ENCODE measurements at places on chromosomes 7 and 10.

GRCh38 chr10:60426425-60426824 lies 36.8 kb upstream of the ANK3 start:
- H3K27ac ChIP-seq, result peak overlapping the region; percentile 75
- no peak overlapping the region for H3K4me3 ChIP-seq
- peaks cover 3% of the 10 kb centered on the region for H3K36me3 ChIP-seq
- no peak for DNase-seq
- H3K4me1 ChIP-seq, result peaks cover 57% of the 10 kb centered on the region

DNA sequence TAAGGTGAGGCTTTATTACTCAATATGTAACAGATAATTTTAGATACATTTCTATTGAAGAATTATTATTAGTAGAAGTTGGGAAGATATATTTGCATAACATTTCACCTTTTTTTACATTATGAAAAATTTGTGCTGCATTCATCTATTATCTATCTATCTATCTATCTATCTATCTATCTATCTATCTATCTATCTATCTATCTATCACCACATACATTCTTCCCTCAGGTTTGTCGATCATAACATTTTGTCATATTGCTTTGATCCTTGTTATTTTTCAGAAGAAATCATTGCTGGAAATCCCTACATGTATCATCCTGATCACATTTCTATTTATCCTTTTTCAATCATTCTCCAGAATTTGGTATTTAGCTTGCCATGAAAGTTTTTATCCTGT lies 49.3 kb upstream of the CALCR start:
- H3K4me1 ChIP-seq, result peaks cover 2% of the 10 kb centered on the region
- H3K27me3 ChIP-seq, result peaks cover 36% of the 10 kb centered on the region
- H3K4me3 ChIP-seq, result no peak overlapping the region
- H3K27ac ChIP-seq, result no peak overlapping the region

DNA sequence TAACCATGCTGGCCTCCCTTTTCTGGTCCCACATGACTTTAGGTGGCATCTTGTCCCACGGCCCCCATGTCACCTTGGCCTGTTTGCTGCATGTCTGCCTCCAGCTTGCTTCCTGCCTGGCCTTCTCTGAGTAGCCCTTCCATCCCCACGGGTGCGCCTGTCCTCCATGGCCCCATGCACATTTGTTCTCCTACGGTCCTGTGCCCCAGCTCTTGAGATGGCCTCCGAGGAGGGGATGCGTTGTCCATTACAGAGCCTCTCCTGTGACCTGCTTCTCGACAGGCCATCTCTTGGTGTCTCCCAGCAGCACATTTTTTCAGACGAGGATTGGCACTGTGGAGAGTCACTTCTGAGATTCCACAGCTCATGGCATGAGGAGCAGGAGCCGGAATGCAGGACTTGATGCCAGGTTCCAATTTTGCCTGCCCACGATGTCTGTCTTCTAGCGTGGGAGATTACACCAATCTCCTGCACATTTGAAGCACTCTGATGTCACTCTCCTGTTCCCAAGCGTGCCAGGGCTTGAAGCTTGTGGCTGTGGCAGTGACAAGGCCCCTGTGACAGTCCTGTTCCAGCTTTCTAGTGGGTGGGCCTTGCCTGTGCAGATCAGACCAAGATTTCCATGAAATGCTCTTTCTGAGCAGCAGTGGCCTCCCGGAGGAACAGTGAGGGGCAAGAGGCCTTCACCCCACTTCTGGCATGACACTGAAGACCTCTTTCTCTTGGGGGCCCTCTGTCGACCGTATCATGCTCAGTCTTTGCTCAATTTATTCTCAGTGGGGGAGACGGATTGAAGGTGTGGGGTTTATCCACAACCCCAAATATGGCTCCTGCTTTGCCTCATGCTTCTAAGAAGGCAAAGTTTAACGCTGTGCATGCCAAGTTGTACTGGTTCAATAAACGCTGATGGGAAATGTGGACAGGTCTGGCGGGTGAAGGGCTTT lies 13.4 kb downstream of the WDFY4 start:
- peak; percentile 49 for DNase-seq
- no peaks in the 10 kb centered on the region for H3K36me3 ChIP-seq
- H3K4me3 ChIP-seq, result no peak overlapping the region
- H3K27ac ChIP-seq, result no peak overlapping the region
- peaks cover 17% of the 10 kb centered on the region for H3K27me3 ChIP-seq
- H3K4me1 ChIP-seq, result no peaks in the 10 kb centered on the region

DNA sequence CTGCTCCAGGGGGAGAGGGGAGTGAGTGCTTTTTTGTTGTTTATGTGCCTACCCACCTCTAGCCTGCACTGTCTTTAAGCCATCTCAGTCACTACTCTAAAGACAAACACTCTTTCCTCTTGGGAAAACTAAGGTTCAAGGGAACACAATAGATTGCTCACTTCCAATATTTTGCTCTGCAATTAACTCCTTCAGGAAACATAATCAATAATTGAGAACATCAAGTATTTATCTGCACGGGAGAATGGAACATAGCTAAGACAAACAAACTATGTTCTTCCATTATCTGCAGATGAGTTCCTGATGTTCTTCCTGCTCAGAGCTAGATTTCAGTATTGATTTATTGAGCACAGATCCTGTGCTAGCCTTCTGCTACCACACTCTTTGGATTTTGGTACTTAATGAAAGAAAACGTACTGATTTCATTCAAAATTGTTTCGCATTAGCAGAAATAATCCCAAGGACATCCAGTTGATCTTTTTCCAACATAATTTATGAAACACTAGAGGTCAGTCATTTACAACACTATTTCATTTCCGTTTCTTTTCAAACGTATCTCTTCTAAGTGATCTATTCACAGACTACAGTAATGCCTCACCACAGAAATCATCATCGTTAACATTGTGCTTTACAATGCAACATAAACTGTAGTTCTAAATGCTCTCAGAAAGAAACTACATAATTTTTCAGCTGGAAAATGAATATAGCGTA lies 8.3 kb downstream of the NEBL start:
- H3K36me3 ChIP-seq, result no peaks in the 10 kb centered on the region
- H3K27ac ChIP-seq, result no peak overlapping the region
- H3K27me3 ChIP-seq, result peaks cover 23% of the 10 kb centered on the region
- DNase-seq, result no peak
- no peak overlapping the region for H3K4me3 ChIP-seq
- no peaks in the 10 kb centered on the region for H3K4me1 ChIP-seq

GRCh38 chr10:36608251-36608650 lies 517.1 kb upstream of the ANKRD30A start:
- no peak for DNase-seq
- H3K4me3 ChIP-seq, result no peak overlapping the region
- H3K4me1 ChIP-seq, result peaks cover 35% of the 10 kb centered on the region
- H3K36me3 ChIP-seq, result no peaks in the 10 kb centered on the region
- peak overlapping the region; percentile 17 for H3K27ac ChIP-seq
- H3K27me3 ChIP-seq, result no peaks in the 10 kb centered on the region

DNA sequence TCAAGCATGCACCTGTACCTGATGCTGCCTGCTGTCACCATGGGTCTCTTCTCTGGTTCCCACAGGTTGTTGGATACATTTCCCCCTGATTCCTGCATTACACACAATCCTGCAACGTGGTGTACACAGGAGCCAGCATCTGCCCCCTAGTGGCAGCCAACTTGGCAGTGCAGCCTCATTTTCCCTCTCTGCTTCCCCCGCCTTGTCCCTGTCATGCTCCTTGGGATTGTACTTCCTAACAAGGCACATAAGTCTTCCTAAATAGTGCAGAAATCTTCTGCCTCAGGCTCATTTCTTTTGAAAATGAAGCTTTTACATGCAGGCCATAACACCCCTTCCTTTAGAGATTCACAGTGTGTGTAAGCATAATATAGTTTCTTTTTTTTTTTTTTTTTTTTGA lies 387.5 kb downstream of the CCSER2 start:
- H3K4me1 ChIP-seq, result no peaks in the 10 kb centered on the region
- H3K36me3 ChIP-seq, result no peaks in the 10 kb centered on the region
- no peak overlapping the region for H3K4me3 ChIP-seq
- H3K27me3 ChIP-seq, result peaks cover 3% of the 10 kb centered on the region

DNA sequence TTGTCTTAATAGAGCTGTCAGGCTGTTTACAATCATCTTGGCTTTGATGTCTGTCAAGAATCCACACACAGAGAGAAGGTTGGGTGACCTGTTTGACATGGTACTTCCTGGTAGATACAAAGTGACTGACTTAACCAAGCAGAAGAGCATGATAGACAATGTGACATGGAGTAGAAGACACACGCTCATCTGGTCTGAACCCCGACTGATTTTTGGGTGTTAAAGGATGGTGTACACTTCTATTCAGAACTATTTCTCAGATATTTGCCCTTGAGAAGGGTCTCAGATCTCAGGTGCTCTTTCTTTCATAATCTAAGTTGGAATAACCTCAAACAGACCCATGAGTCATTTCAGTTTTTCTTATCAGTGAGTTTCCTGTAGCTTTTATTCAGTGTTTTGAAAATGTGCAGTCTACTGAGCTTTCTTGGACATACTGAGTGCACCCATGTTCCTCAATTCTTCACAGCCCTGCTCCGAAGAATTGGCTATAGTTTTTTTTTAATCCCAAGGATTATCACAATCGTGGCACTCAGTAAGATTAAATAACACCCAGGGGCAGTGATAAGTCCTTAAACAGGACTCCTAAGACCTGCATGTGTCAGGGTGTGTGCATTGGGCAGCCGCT lies 46.4 kb upstream of the NXPH1 start:
- H3K4me1 ChIP-seq, result no peaks in the 10 kb centered on the region
- no peak overlapping the region for H3K27ac ChIP-seq
- H3K4me3 ChIP-seq, result no peak overlapping the region
- no peaks in the 10 kb centered on the region for H3K36me3 ChIP-seq

DNA sequence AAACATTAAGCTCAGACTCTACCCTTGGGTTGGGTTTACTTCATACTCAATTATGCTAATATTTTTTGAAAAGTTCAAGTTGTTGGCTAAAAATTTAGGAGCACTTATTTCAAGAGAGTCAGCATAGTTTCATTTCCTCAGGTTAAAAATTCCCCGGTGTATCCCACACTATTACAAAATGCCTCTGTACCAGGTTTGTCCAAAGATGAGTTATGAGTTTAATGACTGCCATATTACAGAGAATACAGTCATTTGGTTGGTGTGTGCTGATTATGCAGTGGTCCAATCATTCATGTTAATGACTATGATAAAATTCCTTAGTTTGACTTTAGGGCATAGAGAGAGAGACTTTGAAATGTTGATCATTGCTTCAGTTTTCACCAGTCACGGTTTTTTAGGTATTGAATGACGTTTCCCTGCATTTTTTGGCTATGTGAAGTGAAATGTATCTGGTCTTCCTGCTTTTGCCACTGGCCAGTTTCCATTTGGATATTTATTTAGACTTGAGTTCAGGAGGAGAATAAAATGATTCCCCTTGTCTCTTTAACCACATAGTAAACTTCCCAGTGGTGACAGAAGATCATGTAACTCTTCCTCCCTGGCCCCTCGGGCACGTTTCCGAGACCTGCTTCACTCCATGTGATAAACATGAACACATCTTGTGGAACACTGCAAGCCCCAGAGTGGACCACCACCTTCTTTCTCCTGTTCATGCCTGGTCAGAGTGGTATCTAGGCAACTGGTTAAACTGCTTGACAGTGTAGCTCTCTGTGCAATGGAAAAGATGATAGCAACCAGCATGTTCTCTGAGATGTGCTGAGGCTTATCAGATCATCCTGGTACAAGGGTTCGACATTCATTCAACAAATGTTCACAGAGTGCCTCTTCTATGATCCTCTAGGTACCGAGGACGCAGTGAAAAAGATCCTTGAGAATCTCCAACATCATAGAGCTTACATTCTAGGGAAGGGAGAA lies 153.6 kb downstream of the CACNB2 start:
- H3K36me3 ChIP-seq, result no peaks in the 10 kb centered on the region
- peaks cover 4% of the 10 kb centered on the region for H3K27me3 ChIP-seq
- no peaks in the 10 kb centered on the region for H3K4me1 ChIP-seq
- DNase-seq, result no peak

DNA sequence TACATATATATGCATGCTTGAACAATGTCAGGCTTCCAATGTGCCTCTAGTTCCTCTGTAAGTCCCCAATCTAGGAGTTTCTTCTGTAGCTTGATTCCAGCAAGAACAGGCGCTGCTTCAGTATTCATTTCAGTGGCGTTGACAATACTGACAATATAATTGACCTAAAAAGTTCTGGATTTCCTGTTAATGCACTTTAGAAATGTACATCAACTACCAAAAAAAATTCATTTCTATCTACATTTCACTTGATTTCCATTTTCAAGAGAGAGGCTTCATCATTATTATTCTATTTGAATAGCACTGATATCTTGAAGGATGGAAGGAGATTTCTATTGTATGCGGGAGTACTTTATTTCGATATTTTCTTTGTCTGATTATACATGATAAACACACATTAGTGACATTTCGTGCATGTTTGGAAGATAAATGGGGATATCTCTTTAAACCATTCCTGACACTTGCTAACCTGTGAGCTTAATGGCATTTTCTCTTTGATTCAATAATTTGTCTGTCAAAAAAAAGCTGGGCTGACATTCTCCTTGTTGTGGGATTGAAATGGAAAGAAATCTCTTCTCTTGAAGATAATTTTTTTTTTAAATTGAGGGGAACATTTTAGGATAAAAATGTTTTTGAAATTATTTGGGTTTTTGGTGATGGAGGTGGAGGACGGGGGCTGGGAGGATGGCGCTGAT lies 568.2 kb downstream of the LRMDA start:
- H3K4me1 ChIP-seq, result no peaks in the 10 kb centered on the region
- H3K27ac ChIP-seq, result no peak overlapping the region
- H3K27me3 ChIP-seq, result peaks cover 67% of the 10 kb centered on the region
- no peak for DNase-seq
- no peak overlapping the region for H3K4me3 ChIP-seq

- H3K4me3 ChIP-seq, result peak overlapping the region; percentile 83
- H3K27ac ChIP-seq, result peak overlapping the region; percentile 97
- no peaks in the 10 kb centered on the region for H3K36me3 ChIP-seq
Observed at GRCh38 chr7:1531263-1531978, 919 bp downstream of the MAFK start.

GRCh38 chr10:109647627-109648026 lies 275.7 kb downstream of the XPNPEP1 start:
- H3K36me3 ChIP-seq, result no peaks in the 10 kb centered on the region
- no peaks in the 10 kb centered on the region for H3K4me1 ChIP-seq
- no peak for DNase-seq
- H3K4me3 ChIP-seq, result no peak overlapping the region
- H3K27me3 ChIP-seq, result no peaks in the 10 kb centered on the region
- H3K27ac ChIP-seq, result no peak overlapping the region

GRCh38 chr10:117090834-117091233 lies 47.2 kb downstream of the VAX1 start:
- no peak for DNase-seq
- peaks cover 16% of the 10 kb centered on the region for H3K27me3 ChIP-seq
- no peak overlapping the region for H3K27ac ChIP-seq
- no peak overlapping the region for H3K4me3 ChIP-seq
- H3K36me3 ChIP-seq, result no peaks in the 10 kb centered on the region
- no peaks in the 10 kb centered on the region for H3K4me1 ChIP-seq

DNA sequence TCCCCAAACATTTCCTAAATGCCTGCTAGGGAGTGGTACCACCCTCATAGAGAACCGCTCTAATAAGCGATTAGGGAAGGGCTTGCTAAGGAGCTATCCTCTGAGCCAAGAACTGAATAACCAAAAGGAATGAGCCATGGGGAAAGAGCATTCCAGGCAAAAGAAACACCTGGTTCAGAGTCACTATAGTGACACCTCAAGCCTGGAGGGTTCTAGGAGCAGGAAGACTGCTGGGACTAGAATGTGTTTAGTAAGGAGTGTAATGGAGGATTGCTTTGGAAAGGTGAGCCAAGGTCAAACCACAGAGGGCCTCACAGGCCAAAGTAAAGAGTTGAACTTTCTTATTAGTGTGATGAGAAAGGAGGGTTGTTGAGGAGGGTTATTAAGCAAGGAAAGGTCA lies 38.7 kb upstream of the NRBF2 start:
- no peak for DNase-seq
- no peaks in the 10 kb centered on the region for H3K36me3 ChIP-seq
- no peaks in the 10 kb centered on the region for H3K27me3 ChIP-seq
- H3K27ac ChIP-seq, result no peak overlapping the region
- H3K4me1 ChIP-seq, result no peaks in the 10 kb centered on the region

All from osteocyte (in vitro differentiated cells).